RWPE1 (cell line): ENCODE measurements at places on chromosomes 5 and 9.

GRCh38 chr5:115573133-115573532 lies 28.6 kb upstream of the FEM1C start:
- no peak for DNase-seq

DNA sequence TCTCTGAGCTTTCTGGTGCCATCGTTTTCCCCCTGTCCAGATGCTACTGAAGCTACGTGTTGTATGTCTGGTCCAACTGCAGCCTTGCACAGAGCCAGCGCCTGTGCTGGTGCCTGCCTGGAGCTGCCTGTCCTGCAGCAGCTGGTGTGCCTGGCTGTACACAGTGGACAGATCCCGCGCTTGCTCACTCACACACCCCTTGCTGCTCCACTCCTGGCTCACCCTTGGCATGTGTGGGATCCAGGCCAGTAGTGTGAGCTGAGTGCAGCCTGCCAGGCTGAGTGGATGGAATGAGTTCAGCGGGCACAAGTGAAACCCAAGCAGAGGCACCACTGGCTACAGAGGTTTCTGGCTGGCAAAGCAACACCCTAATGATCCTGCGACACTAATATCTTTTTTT lies 40.4 kb downstream of the FER start:
- no peak for DNase-seq

DNA sequence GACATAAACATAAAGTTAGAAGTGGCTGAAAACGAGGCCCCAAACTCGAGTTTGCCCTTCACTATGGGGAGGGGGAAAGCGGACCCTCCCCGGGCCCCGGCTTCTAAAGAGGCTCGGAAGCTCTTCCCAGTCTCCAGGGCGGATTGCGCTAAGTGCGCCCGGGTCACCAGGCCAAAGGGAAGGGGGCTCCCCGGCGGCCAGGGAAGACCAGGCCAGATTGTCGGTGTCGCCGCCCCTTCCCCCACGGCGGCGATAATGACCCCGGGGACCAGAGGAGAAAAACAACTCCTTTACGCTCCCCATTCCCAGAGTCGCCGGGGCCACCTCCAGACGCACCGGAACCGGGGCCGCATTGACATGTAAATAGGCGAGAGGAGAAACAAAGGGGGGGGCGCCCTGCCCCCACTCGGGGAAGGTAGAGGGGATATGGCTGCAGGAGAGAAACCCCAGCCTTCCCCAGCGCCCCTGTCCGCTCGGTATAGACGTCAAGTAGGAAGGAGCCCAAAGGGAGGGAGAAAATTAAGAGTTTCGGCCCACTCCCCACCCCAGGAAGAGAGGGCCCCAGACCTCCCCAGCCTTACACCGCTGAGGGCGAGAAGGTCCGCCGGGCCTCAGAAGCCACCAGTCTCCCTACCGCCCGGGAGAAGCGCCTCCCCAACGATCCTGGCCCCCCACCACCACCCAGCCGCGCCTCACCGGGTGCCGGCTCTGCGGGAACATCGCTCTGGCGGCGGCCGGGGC lies 1.7 kb downstream of the TLE1 start:
- DNase-seq, result peak; percentile 59

DNA sequence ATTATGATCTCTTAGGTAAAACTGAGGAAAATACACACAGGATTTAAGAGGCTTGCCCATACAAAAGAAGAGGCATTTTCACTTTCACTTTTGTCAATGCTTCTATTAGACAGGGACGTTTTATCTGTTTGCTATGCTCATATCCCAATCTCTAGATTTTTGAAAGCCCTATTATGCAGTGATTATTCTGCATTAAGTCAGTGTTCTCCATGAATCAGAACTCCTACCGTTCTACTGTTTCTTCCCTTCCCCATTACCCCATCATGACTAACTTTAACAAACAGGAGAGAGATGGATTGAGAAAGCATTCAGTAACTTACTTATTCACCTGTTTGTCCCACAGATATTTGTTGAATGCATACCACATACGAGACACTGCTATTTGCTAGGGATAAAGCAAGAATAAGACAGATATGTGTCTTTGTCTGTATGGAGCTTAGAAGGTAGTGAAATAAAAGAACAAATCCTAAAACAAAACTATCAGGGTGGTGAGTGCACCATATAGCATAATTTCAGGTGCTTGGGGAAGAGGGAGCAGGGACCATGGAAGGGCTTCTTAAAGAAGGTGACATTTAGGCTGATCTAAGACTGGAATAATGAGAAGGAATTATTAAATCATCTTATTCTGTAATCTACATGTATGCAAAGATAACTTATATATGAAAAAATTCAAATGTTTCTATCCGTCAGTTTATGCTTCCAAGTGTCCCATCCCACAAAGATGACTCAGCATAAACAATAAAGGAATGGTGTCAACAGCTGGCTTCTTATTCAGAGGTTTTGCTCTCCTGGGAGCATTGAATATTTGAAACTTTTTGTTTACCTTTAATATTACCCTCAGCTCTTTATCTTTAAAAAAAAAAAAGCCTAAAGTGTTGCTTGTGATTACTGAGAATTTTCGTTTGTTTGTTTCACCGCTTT lies 328.1 kb downstream of the HINT1 start:
- DNase-seq, result peak; percentile 10

DNA sequence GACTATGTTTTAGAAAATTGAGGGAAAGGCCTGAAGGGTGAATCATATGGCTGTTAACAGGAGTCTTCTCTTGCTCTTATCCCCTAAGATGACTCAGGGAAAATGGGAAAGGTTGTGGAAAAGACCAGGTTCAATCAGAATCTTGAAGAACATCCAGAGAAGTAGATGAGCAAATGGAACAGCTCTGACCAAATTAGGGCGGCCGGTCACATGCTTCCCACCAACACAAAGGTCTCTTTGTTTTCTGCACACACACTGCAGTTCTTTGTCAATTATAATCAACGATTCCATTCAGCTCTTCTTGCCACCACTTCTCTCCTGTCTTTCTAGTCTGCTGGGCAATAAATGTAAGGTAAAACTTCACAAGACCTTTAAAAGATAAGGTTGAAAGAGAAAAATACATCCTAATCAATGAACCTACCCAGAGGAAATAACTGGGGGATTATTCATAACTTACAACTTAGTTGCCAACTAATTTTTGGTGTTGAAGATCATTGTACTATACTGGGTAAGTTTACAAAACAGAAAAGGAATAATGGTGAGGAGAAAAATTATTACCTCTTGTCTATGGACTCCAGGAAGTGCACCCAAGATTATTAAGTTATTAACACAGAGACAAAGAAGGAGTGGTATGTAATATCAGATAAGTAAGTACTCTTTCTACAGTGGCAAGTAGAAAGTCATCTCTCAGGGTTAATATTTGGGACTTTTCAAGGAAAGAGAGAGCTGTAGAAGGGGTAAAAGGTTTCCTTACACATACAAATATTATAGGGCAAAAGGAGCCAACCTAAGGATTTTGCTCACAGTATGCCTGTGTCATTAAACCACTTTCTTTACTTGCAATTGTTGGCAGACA lies 441.9 kb upstream of the PIK3R1 start:
- DNase-seq, result peak; percentile 24

- DNase-seq, result no peak
Measured at GRCh38 chr5:28216939-28217360, 1178.6 kb upstream of the CDH9 start.

DNA sequence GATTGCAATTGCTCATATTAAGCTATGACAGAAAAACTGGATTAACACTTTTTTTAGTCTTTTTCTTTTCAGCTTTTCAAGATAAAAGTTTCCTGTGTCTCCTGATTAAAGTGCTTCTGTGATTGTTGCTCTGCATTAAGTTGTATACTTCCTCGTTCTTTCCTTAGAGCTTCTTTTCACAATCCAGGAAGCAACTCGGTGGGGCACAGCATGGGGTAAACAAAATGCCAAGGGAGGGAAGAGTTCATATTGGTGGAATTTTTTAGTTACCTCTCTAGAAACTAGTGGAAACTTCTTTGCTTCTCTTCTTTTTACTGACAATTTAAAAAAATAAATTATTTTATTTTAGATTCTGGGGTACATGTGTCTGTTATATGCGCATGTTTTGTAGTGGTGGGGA lies 37.8 kb upstream of the ARRDC3 start:
- DNase-seq, result no peak

DNA sequence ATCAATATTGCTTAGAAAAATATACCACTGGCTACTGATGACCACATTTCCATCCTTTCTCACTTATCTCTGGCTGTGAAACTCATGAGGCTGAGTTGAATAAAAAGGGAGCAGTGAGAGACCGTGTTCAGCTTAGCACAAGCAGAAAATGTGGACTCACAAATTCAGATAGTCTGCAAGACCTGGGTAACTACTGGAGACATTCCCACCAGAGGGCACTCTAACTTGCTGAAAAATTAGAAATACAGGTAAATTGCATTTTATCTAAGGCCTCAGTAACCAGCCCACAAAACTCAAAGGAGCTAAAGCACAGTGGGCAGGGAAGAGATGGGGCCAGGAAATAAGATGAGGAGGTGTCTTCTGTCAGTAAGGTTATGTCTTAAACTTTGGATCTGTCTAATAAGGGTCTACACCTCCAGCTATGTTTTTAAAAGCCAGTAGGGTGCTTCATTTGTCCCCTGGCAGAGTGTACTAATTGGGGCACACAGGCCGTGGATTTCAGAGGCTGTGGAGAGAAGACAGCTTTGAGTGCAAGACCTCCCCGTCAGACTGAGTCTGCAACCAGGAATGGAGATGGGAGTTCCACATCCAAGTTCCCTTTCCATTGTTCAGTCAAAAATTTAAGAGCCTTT lies 8.7 kb upstream of the NDUFB6 start:
- DNase-seq, result peak; percentile 53

- no peak for DNase-seq
Measured at GRCh38 chr5:69491027-69491426, 1.6 kb upstream of the OCLN start.

- no peak for DNase-seq
Measured at GRCh38 chr9:3820643-3821042, 294.8 kb upstream of the RFX3 start.

- no peak for DNase-seq
Measured at GRCh38 chr9:34653151-34654072, 1.4 kb downstream of the IL11RA start.

- DNase-seq, result no peak
Measured at GRCh38 chr9:135083241-135083810, 4.1 kb upstream of the OLFM1 start.
